CD4-positive, alpha-beta T cell treated with Interleukin-12 subunit alpha and Interleukin-12 subunit beta, for 1 hour (primary cell): ENCODE measurements at places on chromosomes 1 and 21.

DNA sequence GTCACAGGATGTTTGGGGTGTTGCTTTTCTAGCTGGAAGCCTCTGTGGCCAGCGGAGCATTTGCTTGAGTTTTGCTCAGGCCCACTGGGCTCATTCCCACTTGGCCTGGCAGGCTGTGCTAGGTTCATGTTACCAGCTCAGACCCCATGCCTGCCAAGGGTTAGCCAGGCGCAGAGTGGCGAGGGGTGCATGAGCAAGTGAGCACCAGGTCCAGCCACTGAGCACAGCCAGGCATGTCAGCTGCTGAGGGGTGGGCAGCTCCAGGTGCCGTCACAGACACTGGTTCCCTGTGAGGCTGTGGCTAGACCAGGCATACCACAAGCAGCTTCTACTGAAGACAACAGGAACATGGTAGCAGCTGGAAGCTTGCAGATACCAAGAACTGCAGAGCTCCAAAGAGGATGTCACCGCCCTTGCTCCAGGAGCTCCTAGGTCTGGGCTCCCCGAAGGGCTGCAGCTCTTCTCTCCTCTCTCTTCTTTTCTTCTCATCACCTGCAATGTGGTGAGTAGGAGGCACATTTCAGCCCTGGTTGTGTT, 52.0 kb upstream of the CYYR1 start:
- DNase-seq = no peak

DNA sequence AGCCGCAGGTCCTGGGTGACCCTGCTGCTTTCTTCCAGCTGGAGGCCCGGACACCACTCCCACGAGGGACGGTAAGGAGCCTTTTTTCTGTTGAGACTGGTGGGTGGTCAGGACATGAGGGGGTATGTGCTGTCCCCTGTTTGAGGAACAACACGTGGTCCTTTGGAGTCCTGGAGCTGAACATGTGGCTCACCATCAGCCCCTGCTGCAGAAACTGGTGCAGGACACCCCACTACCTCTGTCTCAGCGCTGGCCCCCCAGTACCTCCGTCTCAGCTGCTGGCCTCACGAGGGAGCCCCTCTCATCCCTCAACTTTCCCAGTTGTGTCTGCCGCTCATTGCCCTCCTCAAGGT, 34.7 kb downstream of the SLC19A1 start:
- no peak for DNase-seq

GRCh38 chr1:52125736-52126359, 16.0 kb upstream of the ZFYVE9 start:
- no peak for DNase-seq

GRCh38 chr1:74583397-74583796, 71.0 kb upstream of the LRRC53 start:
- DNase-seq = no peak

DNA sequence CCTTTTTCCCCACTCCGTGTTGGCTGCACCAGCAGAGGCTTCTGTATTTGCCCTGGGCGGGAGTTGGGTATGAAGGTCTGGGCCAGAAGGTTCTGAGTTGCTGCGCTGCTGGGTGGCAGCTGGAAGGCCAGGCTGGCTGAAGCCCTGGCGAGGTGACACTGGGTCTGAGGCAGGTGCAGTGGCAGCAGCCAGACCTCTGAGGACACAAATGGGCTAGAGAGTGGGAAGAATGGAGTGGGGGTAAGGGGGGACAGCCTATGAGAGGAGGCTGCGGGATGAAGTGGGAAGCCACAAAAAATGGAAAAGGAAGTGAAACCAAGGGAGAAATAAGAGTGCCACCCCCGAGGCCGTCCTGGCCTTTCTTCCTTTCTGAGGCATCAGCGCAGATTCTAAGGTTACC, 53.2 kb downstream of the STX6 start:
- no peak for DNase-seq

GRCh38 chr1:94550800-94551241, 9.3 kb upstream of the F3 start:
- DNase-seq = no peak

- no peak for DNase-seq
These were observed 42.4 kb downstream of the PKNOX1 start for GRCh38 chr21:43016728-43017127.

- DNase-seq = no peak
These were observed 36.1 kb downstream of the FGGY start for GRCh38 chr1:59332983-59333382.

GRCh38 chr1:54329312-54330003, 76.7 kb downstream of the SSBP3 start:
- DNase-seq = no peak

DNA sequence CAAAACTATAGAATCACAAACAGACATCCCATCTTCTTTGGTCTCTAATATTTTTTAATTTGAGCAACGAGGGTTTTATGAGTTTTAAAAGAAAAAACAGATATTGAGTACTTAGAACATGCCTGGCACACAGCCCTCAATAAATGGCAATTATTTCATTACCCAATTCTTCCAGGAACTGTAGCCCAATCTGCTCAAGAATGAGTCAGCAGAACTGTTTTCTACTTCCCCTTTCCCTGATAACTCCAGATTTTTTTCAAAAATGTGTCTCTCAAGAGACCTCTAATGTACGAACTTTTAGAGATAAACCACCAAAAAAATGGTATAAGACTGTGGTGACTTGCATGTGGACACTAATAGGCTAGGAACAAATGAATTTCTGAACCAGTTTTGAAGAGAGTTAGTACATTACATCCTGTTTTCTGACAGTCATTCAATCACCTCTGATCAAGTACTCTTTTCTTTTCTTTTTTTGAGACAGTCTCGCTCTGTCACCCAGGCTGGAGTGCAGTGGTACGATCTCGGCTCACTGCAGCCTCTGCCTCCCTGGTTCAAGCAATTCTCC, 11.5 kb downstream of the ABL2 start:
- no peak for DNase-seq

GRCh38 chr1:178055093-178055492, 38.8 kb upstream of the RASAL2 start:
- DNase-seq = no peak

DNA sequence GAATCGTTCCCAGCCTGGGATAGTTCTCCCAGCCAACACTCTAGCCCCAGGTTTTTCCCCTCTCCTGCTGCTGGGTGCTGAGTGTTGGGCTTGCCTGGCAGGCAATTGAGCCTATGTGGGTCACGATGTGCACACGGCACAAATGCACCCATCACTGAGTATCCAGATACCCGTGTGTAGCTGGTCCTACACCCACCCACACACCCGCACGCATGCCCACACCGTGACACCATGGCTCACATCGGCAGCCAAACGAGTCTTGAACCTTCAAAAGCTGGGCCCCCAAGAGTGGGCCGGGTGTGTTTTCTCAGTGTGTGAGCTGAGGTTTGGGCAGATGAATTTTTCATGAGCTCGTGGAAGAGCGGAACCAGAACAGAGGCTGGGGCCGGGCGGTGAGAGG, 188.5 kb downstream of the GRIK3 start:
- no peak for DNase-seq

GRCh38 chr1:17919525-17920439, 164.6 kb downstream of the ACTL8 start:
- no peak for DNase-seq

- no peak for DNase-seq
These were observed 7.2 kb downstream of the INKA2 start for GRCh38 chr1:111731956-111732355.

GRCh38 chr21:45421071-45421845, 16.3 kb downstream of the COL18A1 start:
- no peak for DNase-seq

DNA sequence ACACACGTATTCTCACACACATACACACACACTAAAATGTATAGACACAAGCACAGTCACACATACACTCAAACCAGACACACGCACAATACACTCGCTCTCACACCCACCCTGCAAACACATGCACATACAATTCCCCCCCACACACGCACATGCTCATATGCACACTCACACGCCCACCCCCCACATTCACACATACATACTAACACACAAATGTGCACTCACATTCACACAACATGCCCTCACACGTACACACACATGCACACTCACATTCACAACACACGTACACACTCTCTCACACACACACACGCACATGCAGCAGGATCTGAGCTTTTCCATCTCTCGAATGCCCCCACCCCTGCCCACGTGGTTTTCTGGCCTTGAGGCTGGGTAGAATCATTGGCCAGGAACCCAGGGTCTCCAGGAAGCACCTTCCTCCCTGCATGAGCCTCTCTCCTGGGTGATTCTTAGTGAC, 589.7 kb downstream of the PTPRU start:
- DNase-seq = no peak

DNA sequence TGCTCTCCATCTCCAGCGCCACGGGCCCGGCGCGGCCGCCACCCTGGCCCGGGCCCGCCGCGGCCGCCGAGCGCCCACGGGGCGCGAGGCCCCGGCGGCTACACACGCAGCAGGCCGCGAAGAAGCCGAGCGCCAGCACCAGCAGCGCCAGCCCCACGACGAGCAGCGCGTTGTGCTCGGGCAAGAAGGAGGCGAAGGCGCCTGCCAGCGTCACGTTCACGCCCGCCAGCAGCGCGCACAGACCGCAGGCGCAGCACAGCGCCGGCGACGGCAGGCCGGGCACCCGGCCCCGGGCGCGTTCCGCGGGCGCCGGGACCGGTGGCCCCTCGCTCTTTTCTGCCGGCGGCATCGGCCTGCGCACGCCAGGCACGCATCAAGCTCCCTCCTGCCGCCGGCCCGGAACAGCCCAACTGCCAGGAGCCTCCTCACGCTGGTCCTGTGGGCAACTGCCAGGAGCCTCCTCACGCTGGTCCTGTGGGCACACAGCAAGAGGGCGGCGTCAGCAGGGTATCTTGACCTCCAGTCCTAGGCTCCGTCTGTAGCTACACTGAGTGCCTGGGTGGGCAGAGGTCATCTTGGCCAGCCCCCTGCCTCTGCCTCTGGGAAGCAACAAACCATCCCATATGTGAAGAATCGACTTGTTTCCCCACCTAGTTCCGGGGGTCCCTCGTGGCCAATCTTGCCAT, 18.1 kb downstream of the KNCN start:
- peak; percentile 59 for DNase-seq

- peak; percentile 61 for DNase-seq
These were observed 12.2 kb upstream of the IL10 start for GRCh38 chr1:206784471-206784903.

DNA sequence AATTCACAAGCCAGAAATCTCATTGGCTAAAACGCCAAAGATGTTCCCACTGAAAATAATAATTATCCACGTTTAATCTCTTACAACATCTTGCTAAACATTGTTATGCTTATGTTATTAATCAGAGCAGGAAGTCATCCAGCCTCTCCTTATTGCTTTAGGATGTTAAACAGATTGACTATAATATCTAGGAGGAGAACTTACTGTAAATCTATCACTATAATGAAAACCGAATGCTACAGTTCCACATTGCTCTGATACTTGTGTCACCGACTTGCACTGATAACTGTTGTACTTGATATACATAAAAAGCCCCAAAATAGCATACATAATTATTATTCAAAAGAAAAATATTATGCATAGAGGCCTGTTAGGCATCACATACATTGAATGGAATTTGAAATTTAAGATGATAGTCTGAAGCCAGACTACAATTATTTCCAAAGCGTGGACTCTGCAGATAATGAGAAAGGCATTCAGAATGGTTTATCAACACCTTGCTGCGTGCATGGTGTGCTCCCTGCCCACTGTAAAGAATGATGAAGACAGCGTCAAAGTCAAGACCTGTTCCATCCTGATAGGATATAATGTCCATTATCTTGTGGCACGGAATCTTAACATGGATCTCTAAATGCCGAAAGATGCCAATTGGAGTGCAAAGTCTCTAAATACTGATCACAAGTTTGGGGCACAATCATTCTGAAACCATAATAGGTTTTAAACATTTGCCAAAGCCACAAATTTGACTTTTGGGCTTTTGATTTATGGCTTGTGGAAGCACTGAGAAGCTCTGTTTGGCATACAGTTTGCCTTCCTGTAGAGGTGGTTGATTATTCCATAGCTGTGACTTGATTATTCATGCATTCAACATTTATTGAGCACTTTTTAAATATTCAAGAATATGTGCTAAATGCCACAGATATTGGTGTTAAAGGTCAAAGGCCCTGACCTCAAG, 71.3 kb downstream of the CRB1 start:
- DNase-seq = no peak

GRCh38 chr21:34203851-34204420, 130.6 kb downstream of the MRPS6 start:
- no peak for DNase-seq

- peak; percentile 34 for DNase-seq
These were observed 77.5 kb downstream of the SLC45A1 start for GRCh38 chr1:8395433-8395866.

GRCh38 chr21:31623664-31624063, 35.8 kb upstream of the SOD1 start:
- no peak for DNase-seq

DNA sequence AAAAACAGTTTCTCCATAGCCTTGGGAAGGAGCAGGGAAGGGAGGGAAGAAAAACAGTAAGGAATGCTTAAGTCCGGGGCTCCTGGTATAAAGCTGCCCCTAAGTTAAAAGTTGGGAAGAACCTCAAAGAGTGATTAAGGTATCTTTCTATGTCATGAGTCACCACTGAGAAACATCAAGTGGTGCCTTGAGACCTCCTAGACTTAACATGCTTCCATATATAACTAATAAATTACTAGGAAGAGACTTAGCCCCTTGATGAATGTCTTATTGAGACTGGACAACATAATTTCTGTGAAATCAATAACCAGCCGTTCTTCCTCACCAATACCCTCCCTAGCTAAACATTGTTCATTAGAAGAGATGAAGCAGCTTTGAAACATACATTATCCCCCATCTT, 121.8 kb upstream of the SLC44A3 start:
- DNase-seq = no peak

GRCh38 chr1:177392336-177392735, 221.6 kb downstream of the BRINP2 start:
- DNase-seq = no peak

- DNase-seq = peak; percentile 50
These were observed 2.7 kb upstream of the PTPN22 start for GRCh38 chr1:113874012-113874879.

GRCh38 chr1:47776667-47777131, 220.5 kb downstream of the TRABD2B start:
- DNase-seq = no peak

- DNase-seq = no peak
These were observed 2.7 kb downstream of the LCE1F start for GRCh38 chr1:152777510-152778137.

DNA sequence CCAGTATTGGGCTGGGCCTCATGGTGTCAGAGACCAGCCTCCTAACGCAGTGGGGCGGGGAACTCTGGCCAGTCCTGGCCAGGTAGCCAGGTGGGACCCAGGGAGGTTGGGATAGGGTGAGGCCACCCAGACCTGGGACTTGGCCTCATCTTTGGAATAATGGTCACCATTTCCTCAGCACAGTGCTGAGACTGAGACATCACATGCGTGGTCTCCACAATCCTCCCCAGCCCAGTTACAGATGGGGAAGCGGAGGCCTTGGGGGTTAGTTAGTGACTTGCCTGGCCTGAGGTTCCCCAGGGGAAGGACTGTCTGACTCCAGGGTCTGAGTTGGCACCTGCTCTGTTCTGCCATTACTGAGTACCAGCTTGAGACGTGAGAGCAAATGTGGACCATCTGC, 77.9 kb upstream of the CASZ1 start:
- DNase-seq = no peak

- no peak for DNase-seq
These were observed 142.5 kb downstream of the OLFM3 start for GRCh38 chr1:101854271-101854670.
